ENCODE measurements at places on chromosomes 2 and 18. TPM values are rescaled to one million over a fixed set of nuclear protein-coding genes. Genes with fewer than 3 reads are reported as not detected.

DNA sequence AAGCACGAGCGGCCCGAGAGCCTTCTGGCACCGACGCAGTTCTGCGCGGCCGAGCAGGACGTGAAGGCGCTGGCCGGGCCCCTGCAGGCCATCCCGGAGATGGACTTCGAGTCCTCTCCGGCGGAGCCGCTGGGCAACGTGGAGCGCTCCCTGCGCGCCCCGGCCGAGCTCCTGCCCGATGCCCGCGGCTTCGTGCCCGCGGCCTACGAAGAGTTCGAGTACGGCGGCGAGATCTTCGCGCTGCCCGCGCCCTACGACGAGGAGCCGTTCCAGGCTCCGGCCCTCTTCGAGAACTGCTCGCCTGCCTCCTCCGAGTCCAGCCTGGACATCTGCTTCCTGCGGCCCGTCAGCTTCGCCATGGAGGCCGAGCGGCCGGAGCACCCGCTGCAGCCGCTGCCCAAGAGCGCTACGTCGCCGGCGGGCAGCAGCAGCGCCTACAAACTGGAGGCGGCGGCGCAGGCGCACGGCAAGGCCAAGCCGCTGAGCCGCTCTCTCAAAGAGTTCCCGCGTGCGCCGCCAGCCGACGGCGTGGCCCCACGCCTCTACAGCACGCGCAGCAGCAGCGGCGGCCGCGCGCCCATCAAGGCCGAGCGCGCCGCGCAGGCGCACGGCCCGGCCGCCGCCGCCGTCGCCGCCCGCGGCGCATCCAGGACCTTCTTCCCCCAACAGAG lies 70.4 kb downstream of the ARHGEF33 start:
- peak overlapping the region; percentile 34 for H3K4me3 ChIP-seq
- H3K36me3 ChIP-seq, result no peaks in the 10 kb centered on the region
- peaks cover 17% of the 10 kb centered on the region for H3K27me3 ChIP-seq
- no peaks in the 10 kb centered on the region for H3K4me1 ChIP-seq
- DNase-seq, result peak; percentile 9
- H3K27ac ChIP-seq, result no peak overlapping the region

- H3K27ac ChIP-seq, result no peak overlapping the region
- no peaks in the 10 kb centered on the region for H3K36me3 ChIP-seq
- H3K4me1 ChIP-seq, result no peaks in the 10 kb centered on the region
- H3K27me3 ChIP-seq, result no peaks in the 10 kb centered on the region
- no peak for DNase-seq
These were observed 186.8 kb upstream of the DLGAP1 start for GRCh38 chr18:4641771-4642368.

GRCh38 chr2:227154986-227155774 lies 8.8 kb downstream of the COL4A4 start:
- H3K27ac ChIP-seq, result no peak overlapping the region
- no peak overlapping the region for H3K4me3 ChIP-seq
- H3K27me3 ChIP-seq, result no peaks in the 10 kb centered on the region
- H3K4me1 ChIP-seq, result no peaks in the 10 kb centered on the region
- H3K36me3 ChIP-seq, result no peaks in the 10 kb centered on the region

The STAT1 gene
- polyA plus RNA-seq, result 141 TPM

The SLC9A4 gene
- not detected for polyA plus RNA-seq

DNA sequence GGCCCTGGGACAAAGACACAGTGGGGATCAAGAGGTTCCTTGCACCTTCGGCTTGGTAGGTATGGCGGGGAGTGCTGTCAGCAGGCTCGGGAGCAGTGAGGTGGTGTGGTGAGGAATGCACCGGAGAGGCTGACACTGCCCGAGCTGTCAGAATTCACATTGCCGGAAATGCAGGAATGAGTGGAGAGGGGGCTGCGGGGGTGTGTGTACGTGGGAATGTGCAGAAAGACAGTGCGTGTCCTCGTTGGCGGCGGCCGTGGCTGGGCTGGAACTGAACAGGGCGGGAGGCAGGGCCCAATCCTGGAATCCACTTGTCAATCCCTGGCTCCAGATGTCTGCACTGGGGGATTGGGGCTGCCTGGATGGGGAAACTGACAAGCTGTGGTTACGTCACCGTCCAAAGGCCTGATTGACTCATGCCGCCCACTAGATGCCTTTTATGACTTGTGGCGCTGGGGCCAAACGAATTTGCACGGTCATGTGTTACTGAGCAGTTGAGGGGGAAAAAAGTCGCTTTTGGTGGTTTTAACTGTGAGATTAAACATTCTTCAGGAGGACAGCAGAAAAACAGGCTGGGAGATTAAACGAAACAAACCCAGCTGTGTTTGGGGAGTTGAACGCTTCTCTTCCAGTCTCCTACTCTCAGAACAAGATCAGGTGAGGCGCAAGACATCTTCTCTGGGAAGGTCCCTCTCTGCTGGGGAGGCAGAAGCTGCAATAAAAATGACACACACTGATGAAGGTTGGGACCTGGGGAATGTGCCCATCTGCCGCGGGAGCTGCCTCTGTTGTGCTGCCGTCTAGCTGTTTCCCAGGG lies 189.4 kb upstream of the GLI2 start:
- DNase-seq, result no peak
- H3K4me1 ChIP-seq, result peaks cover 11% of the 10 kb centered on the region

- no peak overlapping the region for H3K27ac ChIP-seq
- H3K27me3 ChIP-seq, result peaks cover 22% of the 10 kb centered on the region
- no peaks in the 10 kb centered on the region for H3K36me3 ChIP-seq
- no peak for DNase-seq
- peaks cover 10% of the 10 kb centered on the region for H3K4me1 ChIP-seq
These were observed 72.1 kb downstream of the EDAR start for GRCh38 chr2:108916796-108917421.

DNA sequence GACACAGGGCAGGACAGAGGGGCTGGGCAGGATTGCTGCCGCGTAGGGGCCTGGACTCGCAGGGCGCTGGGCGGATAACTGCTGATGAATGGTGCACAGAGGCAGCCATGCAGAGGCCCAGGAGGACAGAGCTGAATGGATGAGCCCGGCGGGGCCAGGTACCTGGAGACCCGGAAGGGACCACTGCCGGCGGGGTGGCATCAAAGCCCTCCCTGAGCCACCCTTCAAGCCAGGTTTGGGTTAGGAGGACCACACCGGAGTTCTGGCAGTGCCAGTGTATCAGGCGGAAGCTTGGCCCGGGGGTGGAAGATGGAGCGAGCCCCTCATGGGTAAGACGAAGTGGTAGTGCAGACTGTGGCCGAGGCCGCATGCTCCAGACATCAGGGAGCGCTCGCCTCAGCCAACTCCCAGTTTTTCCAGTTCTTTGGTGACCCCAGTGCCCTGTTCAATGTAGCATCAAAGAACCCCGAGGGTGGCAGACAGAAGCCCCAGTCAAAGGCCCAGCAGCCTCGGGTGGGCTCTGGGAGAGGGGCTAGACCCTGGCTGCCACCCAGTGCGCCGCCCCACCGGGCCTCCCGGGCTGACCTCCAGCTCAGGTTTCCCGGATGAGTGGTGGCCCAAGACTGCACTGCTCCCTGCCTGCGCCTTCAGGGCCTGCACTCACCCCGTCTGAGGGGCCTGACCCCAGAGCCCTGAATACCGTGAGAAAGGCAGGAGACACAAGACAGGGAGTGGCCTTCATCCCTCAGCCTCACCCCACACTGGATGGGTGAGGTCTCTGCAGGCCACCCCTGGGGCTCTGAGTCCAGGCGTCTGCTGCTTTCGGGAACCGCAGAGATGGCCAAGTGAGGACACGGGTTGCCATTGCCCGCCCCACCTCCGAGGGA lies 50.9 kb downstream of the ACAA2 start:
- no peaks in the 10 kb centered on the region for H3K27me3 ChIP-seq
- H3K36me3 ChIP-seq, result no peaks in the 10 kb centered on the region
- no peaks in the 10 kb centered on the region for H3K4me1 ChIP-seq

The VWA3B gene
- polyA plus RNA-seq, result not detected

The ZBTB7C gene
- polyA plus RNA-seq, result 0.58 TPM

DNA sequence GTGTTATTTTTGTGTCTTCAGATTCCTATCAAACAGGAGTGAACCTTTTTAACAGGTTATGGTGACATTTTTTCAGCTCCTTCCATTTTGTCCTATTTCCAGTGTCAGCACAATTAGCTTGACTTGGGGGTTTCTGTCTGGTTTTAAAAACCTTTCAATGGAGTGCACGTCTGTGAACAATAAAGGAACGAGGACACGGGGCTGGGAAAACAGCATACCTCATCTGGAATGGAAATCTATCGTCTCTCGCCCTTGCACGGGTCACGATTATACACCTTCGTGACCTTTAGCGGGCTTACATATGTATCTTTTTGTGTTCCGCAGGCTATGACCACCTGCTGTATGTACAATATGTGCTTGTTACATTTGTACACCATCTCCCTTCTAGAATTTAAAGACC lies 2.3 kb upstream of the ZNF532 start:
- H3K4me3 ChIP-seq, result no peak overlapping the region
- peak overlapping the region; percentile 95 for H3K27ac ChIP-seq
- no peaks in the 10 kb centered on the region for H3K36me3 ChIP-seq

DNA sequence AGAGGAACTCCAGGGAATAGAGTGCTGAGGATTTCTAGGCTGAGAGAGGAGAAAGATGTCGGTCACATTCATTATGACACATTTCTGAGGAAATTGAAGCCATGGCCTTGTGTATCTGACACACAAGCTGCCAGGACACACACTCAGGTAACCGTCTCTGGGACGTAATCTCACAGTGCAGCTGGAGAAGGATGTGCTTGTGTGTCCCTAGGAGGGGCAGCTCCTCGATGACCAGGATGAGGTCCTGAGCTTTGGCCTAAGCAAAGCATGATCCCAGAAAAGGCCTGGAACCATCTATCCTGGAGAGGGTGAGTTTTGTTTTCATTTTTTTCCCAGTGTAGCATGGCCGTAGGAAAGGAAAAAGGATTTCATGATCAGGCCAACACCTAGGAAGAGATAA lies 102.2 kb downstream of the CAPN13 start:
- no peak overlapping the region for H3K27ac ChIP-seq
- H3K4me1 ChIP-seq, result no peaks in the 10 kb centered on the region
- no peak for DNase-seq
- H3K4me3 ChIP-seq, result no peak overlapping the region

- no peaks in the 10 kb centered on the region for H3K36me3 ChIP-seq
- H3K4me3 ChIP-seq, result no peak overlapping the region
- DNase-seq, result no peak
- H3K27ac ChIP-seq, result no peak overlapping the region
- H3K4me1 ChIP-seq, result no peaks in the 10 kb centered on the region
- peaks cover 17% of the 10 kb centered on the region for H3K27me3 ChIP-seq
These were observed 40.3 kb upstream of the YPEL5 start for GRCh38 chr2:30106543-30106942.

GRCh38 chr2:143420313-143420712 lies 291.1 kb downstream of the ARHGAP15 start:
- H3K4me1 ChIP-seq, result no peaks in the 10 kb centered on the region
- H3K4me3 ChIP-seq, result no peak overlapping the region
- no peaks in the 10 kb centered on the region for H3K36me3 ChIP-seq
- no peaks in the 10 kb centered on the region for H3K27me3 ChIP-seq
- DNase-seq, result no peak

GRCh38 chr18:23194997-23195957 lies 60.0 kb downstream of the CABLES1 start:
- no peak overlapping the region for H3K27ac ChIP-seq
- no peaks in the 10 kb centered on the region for H3K36me3 ChIP-seq
- H3K4me1 ChIP-seq, result peaks cover 18% of the 10 kb centered on the region
- DNase-seq, result no peak
- no peak overlapping the region for H3K4me3 ChIP-seq
- H3K27me3 ChIP-seq, result no peaks in the 10 kb centered on the region

GRCh38 chr18:78611869-78612268 lies 367.7 kb upstream of the SALL3 start:
- no peaks in the 10 kb centered on the region for H3K4me1 ChIP-seq
- no peak overlapping the region for H3K4me3 ChIP-seq
- no peak overlapping the region for H3K27ac ChIP-seq
- no peak for DNase-seq
- H3K27me3 ChIP-seq, result no peaks in the 10 kb centered on the region

The YWHAQ gene
- 369 TPM for polyA plus RNA-seq

The EFR3B gene
- polyA plus RNA-seq, result 0.09 TPM

The KDM3A gene
- 32.9 TPM for polyA plus RNA-seq

DNA sequence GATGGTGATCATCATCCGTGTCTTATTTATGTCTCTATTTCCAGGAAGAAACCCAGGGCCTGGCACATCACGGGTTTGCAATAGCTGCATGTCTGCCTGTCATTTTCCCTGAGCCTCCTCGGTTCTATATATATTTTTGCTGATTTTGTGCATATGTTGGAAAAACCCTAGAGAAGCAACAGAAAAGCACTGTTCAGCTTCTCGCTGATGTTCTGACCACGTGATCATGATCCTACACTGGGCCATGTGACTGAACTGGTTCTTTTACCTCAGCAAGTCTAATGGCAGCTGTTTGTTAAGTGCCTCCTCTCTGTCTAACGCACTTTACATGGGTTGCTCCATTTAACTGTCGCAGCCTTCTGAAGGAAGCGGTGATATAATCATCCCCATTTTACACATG lies 71.3 kb downstream of the CMPK2 start:
- no peaks in the 10 kb centered on the region for H3K36me3 ChIP-seq
- no peaks in the 10 kb centered on the region for H3K4me1 ChIP-seq
- H3K27ac ChIP-seq, result no peak overlapping the region
- H3K27me3 ChIP-seq, result no peaks in the 10 kb centered on the region

GRCh38 chr2:74502147-74502719 lies 2.8 kb upstream of the LBX2 start:
- H3K4me3 ChIP-seq, result peak overlapping the region; percentile 63
- no peak overlapping the region for H3K27ac ChIP-seq
- H3K4me1 ChIP-seq, result peaks cover 44% of the 10 kb centered on the region
- DNase-seq, result no peak
- peaks cover 41% of the 10 kb centered on the region for H3K27me3 ChIP-seq

The SLC14A1 gene
- polyA plus RNA-seq, result not detected

DNA sequence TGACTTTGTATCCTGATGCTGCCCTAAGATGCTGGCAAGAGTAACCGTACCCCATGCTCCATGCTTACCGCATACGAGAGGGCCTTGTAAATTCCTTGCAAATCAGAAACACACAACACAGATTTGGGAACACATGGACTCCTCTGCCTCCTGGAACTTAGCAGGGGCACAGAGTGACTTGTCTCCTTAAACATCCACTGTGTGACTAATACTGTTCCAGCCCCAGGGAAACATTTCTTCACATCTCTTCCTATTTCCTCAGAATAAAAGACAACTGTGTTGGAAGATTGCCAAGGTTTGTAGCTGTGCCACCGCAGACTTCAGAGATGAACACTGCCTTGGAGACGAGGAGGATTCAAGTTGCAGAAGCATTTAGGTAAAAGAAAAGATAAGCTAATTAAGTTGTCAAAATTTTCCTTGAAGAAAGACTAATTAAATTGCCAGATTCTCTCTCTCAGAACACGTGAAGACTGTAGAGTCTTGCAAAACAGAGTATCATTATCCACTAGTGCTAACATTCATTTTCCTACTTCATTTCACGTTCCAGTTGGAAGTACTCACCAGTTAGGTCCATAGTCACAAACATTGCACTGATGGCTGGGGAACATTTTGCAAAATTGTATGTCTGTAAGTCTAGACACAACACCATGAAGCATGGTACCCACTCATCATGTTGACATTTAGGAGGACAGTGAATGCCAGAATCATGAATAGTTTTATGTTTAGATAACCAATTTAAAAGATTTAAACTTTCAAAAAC lies 188.8 kb downstream of the TSN start:
- no peak overlapping the region for H3K4me3 ChIP-seq
- peaks cover 8% of the 10 kb centered on the region for H3K4me1 ChIP-seq
- H3K27ac ChIP-seq, result no peak overlapping the region
- DNase-seq, result peak; percentile 45
- no peaks in the 10 kb centered on the region for H3K27me3 ChIP-seq

Measured in keratinocyte (primary cell).